ENCODE measurements at places on chromosomes 2 and 18.

DNA sequence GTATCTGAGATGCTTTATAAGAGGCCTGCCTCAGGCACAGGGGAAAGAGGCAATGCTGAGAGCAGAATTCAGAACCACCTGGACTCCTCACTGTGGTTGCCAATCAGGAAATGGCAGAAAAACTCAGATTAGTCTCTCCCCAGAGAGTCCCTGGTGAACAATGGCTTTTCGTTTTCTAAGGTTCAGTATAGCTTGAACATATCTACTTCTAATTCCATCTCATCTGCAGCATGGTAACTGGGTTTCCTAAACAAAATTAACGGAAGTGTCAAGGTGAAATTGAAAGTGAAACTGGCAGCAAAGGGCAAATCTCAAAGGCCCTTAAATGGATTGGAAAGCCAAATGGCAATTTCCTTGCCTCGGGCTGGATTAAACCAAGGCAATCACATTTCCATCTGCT is 480.2 kb upstream of the ACVR2A start:
- DNase-seq: no peak
- H3K4me1 ChIP-seq: peaks cover 4% of the 10 kb centered on the region
- no peak overlapping the region for H3K4me3 ChIP-seq
- H3K27ac ChIP-seq: no peak overlapping the region
- no peaks in the 10 kb centered on the region for H3K36me3 ChIP-seq

DNA sequence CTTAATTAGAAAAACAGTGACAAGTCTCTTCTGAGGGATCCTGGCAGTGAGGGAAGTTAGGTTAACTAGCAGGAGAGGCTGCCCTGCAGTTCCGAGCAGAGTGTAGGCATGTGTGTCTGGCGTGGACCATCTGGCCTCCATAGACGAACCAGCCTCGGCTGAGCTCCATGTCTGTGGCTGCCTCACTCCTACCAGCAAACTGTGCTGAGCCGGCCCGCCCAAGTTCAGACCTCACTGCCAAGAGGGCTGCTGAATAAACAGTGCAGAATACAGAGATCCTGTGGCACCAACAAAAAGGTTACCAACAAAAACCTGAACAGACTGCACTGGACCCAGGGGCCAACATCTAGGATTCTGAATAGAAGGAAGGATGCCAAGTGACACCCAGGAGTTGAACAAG is 27.3 kb downstream of the INO80C start:
- peak overlapping the region; percentile 51 for H3K27ac ChIP-seq
- H3K27me3 ChIP-seq: no peaks in the 10 kb centered on the region
- no peak for DNase-seq
- no peak overlapping the region for H3K4me3 ChIP-seq
- no peaks in the 10 kb centered on the region for H3K36me3 ChIP-seq

DNA sequence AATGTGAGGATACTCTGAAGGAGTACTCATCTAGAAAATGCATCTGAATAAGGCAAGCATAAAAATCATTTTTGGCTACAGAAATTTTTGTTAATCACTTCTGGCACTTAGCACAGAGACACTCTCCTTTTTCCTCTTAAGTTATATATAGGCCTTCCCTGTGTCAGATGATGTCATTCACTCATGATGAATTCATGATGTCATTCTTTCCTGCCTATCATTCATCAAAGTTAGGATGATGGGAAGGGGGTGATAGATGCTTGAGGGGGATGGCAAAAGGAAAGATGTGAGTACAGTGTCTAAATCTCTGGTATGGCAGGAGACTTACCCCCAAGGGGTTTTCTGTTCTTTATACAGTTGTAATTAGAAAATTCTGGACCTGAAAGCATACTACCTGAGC is 42.0 kb downstream of the MAP3K20 start:
- H3K4me3 ChIP-seq: no peak overlapping the region
- H3K4me1 ChIP-seq: peaks cover 25% of the 10 kb centered on the region
- H3K36me3 ChIP-seq: no peaks in the 10 kb centered on the region
- no peak for DNase-seq

DNA sequence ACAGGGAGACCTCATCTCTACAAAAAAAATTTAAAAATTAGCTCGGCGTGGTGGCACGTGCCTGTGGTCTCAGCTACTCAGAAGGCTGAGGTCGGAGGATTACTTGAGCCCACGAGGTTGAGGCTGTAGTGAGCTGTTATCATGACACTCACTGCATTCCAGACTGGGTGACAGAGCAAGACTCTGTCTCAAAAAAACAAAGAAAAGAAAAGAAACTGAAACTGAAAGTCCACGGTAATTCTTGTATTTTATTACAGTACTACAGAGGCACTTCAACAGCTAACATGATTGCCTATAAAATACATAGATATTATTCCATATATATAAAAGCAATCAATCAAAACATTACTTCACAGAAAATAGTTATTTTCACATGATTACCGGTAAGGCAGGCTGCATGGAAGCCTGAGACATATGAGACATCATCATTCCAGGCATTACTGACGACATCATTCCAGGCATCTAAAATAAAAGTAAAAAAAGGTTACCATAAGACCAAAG is 23.1 kb downstream of the PRPF40A start:
- no peaks in the 10 kb centered on the region for H3K27me3 ChIP-seq
- H3K4me3 ChIP-seq: no peak overlapping the region
- peak overlapping the region; percentile 39 for H3K27ac ChIP-seq
- no peaks in the 10 kb centered on the region for H3K36me3 ChIP-seq

DNA sequence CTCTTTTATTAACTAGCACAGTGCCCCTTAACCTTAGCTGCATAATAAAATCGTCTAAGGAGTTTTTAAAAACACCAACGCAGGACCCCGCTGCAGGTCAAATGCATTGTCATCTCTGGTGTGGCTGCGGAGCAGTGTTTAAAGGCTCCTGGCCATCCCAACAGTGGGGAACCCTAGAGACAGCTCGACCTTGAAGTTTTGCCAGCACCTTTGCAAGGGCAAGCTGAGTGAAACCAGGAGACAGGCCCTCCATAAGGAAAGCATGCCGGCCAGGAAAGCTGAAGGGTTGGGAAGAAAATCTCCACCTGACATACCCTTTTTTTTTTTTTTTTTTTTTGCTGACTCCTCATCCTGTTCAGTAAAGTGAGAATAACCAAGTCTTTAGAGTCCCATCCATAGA is 349.0 kb downstream of the CMPK2 start:
- no peaks in the 10 kb centered on the region for H3K27me3 ChIP-seq
- H3K36me3 ChIP-seq: no peaks in the 10 kb centered on the region
- H3K4me1 ChIP-seq: no peaks in the 10 kb centered on the region
- DNase-seq: no peak
- H3K4me3 ChIP-seq: no peak overlapping the region
